Germinal center (tissue), 1 donor: ENCODE measurements at places on chromosomes 4 and X.

GRCh38 chrX:120604361-120604782 lies 471 bp downstream of the MCTS1 start:
- peak; percentile 35 for DNase-seq

- no peak for DNase-seq
Measured at GRCh38 chr4:27844376-27844775, 983.7 kb downstream of the STIM2 start.

GRCh38 chrX:10847333-10847732 lies 226.9 kb upstream of the MID1 start:
- DNase-seq = no peak

DNA sequence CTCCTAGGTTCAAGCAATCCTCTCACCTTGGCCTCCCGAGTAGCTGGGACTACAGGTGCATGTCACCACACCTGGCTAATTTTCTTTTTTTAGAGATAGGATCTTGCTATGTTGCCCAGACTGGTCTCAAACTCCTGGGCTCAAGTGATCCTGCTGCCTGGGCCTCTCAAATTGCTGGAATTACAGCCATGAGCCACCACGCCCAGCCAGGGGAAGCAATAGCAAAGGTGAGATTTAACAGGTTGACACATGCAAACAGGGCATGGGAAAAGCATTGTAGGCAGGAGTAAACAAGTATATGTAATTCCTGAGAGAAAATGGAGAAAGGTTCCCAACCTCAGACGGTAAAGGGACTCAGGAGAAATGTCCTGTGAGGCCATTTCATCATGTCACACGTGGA lies 33.6 kb upstream of the TBL1X start:
- DNase-seq = no peak

- no peak for DNase-seq
Measured at GRCh38 chrX:57904176-57904880, 5.9 kb downstream of the ZXDA start.

DNA sequence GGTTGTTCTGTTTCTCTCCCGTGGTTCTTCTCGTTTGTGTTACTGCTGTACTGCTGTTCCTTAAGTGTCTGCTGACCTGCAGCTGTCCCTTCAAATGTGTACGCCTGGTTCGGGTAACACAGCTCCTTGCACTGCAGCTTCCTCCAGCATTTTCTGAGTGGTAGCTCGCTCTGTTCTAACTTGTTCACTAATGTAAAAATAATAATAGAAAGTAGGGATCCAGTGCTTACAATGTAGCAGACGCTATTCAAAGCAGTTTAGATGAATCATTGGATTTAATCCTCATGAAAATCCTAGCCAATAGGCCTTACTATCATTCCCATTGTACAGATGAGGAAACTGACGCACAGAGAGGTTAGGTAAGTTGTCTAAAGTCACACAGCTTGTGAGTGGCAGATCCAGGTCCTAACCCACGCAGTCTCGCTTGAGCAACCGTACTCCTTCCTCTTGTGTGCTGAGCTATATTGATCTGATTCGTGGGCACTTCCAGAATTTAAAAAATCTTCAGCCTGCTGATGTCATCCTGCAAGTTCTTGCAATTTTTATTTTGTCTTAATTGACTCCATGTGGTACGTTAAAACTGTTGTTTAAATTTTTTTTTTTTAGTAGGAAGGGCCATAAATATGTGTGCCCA lies 448.2 kb upstream of the FAT1 start:
- DNase-seq = no peak
